ENCODE measurements at places on chromosomes 16 and 17. TPM values are rescaled to one million over a fixed set of nuclear protein-coding genes. Genes with fewer than 3 reads are reported as not detected.

DNA sequence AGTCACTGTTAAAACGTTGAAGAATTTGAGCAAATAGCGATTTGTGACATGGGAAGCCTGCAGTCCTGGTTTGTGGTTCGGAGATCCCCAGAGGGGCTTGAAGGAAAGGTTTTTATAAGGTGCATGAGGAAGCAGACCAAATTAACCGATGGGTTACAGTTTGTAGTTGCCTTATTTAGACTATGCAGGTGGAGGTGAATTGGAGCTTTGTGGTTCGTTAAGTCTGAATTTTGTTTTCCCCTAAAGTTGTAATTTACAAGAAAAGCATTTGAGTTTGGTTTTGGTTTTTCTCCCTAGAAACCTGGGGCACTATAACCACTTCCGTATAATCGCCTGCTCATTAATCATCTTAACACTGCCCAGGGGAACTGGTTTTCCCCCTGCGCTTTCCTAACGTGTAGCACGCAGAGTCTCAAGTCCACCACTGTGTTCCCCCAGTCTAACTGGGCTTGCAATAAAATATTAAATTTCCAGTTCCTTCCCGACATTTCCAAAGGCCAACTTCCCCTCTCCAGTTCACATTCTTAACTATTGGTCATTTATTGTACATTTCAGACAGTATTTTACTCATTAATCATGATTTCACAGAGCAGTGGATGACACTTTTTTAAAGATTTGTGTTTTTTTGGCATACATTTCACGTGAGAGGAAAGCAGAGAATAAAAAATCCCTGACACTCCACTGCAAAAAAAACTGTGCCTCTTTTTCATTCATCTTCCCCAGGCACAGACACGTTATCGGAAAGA lies 932 bp downstream of the ZNF267 start:
- H3K4me3 ChIP-seq: peak overlapping the region; percentile 93
- H3K27ac ChIP-seq: peak overlapping the region; percentile 98
- no peaks in the 10 kb centered on the region for H3K36me3 ChIP-seq
- H3K27me3 ChIP-seq: no peaks in the 10 kb centered on the region
- peak; percentile 65 for DNase-seq

HAS3 gene
- total RNA-seq: 0.60 TPM

DNA sequence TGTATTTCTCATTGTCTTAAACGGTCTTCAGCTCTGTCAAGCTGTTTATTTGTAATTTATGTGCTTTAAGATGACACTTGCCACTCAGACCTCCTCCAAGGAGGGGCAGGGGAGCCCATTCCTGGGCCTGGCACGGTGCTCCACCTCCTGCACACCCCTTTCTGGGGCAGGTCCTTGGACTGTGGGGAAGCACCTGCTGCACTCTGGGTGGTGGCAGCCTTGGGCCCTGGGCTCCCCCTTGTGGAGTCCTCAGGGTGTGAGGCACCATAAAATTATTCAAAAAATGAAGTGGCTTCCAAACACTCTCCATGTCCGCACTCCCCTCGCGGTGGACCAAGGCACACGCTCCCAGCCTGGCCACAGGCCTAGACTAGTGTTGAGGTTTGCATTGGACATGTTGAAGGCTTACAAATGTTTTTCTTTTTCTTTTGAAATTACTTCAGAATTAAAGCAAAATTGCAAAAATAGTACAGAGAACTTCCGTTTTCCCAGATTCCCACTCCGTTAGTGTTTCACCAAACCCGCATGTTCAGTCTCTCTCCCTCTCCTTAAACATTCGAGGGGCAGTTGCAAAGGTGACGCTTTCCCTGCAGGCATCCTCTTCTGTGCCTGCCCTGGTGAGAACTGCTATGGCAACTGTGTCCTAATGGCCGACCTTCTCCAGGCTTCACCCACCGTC lies 32.4 kb downstream of the FOXK2 start:
- peak; percentile 79 for DNase-seq
- H3K27ac ChIP-seq: no peak overlapping the region
- H3K4me3 ChIP-seq: no peak overlapping the region

GUCY2D gene
- total RNA-seq: not detected

XYLT2 gene
- 27.4 TPM for total RNA-seq

DNA sequence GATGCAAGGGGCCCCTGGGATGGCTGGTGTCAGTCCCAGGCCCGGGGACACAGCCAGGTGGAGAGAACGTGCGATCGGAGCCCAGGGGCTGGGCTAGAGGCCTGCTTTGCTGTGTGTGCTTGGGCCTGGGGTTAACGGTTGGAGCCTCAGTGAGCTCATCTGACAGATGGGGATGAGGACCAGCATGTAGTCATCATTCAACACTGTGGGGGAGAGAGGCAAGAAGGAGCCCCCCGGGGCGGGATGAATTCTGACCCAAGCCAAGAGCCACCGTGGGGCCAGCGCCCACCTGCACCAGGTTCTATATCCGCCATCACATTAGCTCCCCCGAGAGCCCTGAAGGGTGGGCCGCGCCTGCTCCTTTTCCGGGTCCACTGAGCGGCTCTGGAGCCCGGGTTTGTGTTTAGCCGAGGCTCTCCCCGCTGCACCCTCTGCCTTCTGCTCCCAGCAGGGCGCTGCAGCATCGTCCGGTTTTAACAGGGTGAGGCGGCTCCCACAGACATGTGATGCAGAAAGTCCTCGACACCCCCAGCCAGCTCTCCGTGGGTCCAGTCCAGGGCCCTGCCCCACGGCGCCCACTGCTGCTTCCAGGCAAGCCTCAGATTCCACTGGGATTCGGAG lies 365.7 kb downstream of the SEC14L1 start:
- no peaks in the 10 kb centered on the region for H3K27me3 ChIP-seq
- DNase-seq: peak; percentile 2
- no peaks in the 10 kb centered on the region for H3K4me1 ChIP-seq
- H3K4me3 ChIP-seq: no peak overlapping the region

DNA sequence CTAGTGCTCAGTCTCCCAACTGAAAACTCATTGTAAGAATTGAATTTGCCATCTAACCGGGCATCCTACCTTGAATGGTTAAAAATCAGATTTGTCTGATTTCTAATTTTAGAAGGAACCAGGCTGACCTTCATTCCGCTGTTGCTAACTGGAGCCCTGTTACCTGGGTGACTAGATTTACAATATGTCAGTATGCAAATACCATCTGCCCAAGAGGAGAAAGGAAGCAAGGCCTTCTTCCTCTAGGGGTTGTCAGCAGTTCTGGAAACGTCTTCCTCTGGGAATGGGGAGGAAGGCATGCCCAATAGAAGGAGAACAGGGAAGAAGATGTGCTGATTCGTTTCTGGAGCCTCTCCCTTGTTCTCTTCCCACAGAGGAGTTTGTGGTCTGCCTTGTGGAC lies 137.9 kb downstream of the PITPNC1 start:
- peaks cover 8% of the 10 kb centered on the region for H3K4me1 ChIP-seq
- no peak for DNase-seq
- no peaks in the 10 kb centered on the region for H3K36me3 ChIP-seq
- no peak overlapping the region for H3K4me3 ChIP-seq

- H3K36me3 ChIP-seq: no peaks in the 10 kb centered on the region
- no peak overlapping the region for H3K4me3 ChIP-seq
- DNase-seq: no peak
- no peaks in the 10 kb centered on the region for H3K4me1 ChIP-seq
Observed at GRCh38 chr17:16977932-16978331, 6.0 kb upstream of the TNFRSF13B start.

SAMD14 gene
- total RNA-seq: 3.1 TPM

STH gene
- total RNA-seq: not detected

KRT12 gene
- not detected for total RNA-seq

IL21R gene
- total RNA-seq: 0.10 TPM

- no peak overlapping the region for H3K4me3 ChIP-seq
- H3K36me3 ChIP-seq: no peaks in the 10 kb centered on the region
- H3K4me1 ChIP-seq: peaks cover 22% of the 10 kb centered on the region
Observed at GRCh38 chr16:675884-676564, 553 bp downstream of the RHBDL1 start.

DNA sequence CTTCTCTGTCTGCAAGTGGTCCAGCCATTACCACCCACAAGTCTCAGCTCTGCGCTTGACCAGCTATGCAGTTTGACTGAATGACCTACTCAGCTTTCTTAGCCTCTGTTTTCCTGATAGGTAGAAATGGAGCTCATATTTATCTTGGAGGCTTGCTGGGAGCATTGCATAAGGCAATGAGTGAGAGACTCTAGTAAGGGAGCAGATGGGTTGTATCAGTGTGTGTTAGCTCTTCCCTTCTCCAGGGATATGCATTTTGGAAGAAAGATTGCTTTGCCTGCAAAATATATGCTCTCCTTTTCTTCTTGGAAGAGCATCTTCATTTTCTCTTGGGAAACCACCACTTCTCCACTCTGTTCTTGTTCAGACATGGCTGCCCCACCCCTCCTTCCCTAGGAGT lies 26.1 kb downstream of the DHRS7C start:
- H3K27ac ChIP-seq: no peak overlapping the region
- peaks cover 13% of the 10 kb centered on the region for H3K27me3 ChIP-seq
- no peaks in the 10 kb centered on the region for H3K4me1 ChIP-seq
- H3K36me3 ChIP-seq: no peaks in the 10 kb centered on the region
- H3K4me3 ChIP-seq: no peak overlapping the region
- DNase-seq: no peak

TNFRSF13B gene
- not detected for total RNA-seq

KRTAP16-1 gene
- not detected for total RNA-seq

- H3K27me3 ChIP-seq: no peaks in the 10 kb centered on the region
- no peaks in the 10 kb centered on the region for H3K4me1 ChIP-seq
- no peak overlapping the region for H3K4me3 ChIP-seq
- no peaks in the 10 kb centered on the region for H3K36me3 ChIP-seq
- no peak for DNase-seq
Observed at GRCh38 chr17:78092794-78093324, 35.7 kb downstream of the TMC6 start.

GRCh38 chr17:58632324-58633314 lies 59.2 kb downstream of the TEX14 start:
- no peak for DNase-seq
- no peaks in the 10 kb centered on the region for H3K27me3 ChIP-seq
- no peaks in the 10 kb centered on the region for H3K36me3 ChIP-seq
- peaks cover 4% of the 10 kb centered on the region for H3K4me1 ChIP-seq
- H3K27ac ChIP-seq: peak overlapping the region; percentile 92
- H3K4me3 ChIP-seq: peak overlapping the region; percentile 11

GRCh38 chr17:64509179-64509578 lies 2.4 kb downstream of the CEP95 start:
- no peak for DNase-seq
- H3K4me1 ChIP-seq: no peaks in the 10 kb centered on the region
- H3K36me3 ChIP-seq: peaks cover 1% of the 10 kb centered on the region
- H3K4me3 ChIP-seq: no peak overlapping the region

DNA sequence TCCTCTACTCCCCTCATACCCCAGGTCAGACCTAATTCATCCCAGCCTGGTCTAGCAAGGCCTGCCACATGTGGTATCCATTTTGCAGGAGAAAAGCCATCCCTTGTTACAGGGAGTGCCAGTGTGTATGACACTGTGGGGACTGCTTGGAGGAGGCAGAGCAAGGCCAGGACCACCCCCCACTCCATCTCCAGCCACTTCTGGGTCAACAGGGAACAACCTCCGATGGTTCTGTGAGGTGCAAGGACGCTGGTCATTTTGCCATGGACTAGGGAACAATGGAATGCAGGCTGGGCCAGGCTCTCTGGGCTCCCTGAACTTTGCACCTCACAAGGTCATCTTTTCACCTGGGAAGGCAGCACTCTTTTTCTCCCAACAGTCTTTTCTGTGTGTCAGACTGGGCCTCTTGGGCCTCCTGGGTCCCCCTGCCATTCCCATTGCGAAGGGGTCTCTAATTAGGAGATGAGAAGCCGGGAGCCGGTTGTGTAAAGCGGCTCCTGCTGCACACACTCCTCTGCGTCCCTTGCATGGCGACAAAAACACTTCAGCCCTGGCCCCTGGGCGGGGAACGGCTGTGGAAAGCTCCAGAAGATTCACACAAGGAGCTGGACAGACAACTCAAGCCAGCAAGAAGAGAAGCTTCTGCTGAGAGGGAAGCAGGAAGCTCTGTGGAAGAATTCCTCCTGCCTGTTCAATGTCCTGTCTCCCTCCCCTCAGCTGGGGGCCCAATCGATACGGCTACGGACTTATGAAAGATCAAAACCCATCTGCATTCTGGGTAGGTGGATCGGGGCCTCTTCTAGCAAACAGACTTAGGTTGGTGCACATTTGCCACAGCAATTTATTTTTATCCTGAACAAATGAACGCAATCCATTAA lies 38.5 kb upstream of the MTSS2 start:
- H3K27ac ChIP-seq: peak overlapping the region; percentile 80
- H3K27me3 ChIP-seq: no peaks in the 10 kb centered on the region
- no peaks in the 10 kb centered on the region for H3K36me3 ChIP-seq

SERPINF2 gene
- 140 TPM for total RNA-seq

JPH3 gene
- total RNA-seq: 2.3 TPM

GRCh38 chr17:49990921-49991320 lies 4.1 kb downstream of the DLX3 start:
- peaks cover 20% of the 10 kb centered on the region for H3K4me1 ChIP-seq
- H3K27me3 ChIP-seq: peaks cover 62% of the 10 kb centered on the region
- H3K36me3 ChIP-seq: no peaks in the 10 kb centered on the region
- no peak overlapping the region for H3K27ac ChIP-seq

DNA sequence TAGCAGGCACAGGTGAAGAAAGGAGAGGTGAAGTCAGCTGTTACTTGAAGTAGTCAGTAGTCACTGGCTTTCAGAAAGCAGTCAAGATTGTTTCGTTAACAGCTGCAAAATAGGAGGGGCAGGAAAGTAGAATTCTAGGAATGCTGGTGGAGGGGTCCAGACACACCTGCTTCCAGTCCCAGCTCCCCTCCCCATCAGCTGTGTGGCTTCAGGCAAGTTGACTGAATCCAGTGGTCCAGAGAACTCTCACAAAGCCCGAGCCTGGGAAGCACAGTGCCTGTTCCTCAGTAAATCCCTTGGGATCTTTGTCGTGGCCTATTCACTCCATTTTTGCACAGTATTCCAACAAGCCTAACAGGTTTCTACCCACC lies 4.6 kb upstream of the SOCS1 start:
- no peak for DNase-seq
- no peak overlapping the region for H3K27ac ChIP-seq
- H3K36me3 ChIP-seq: no peaks in the 10 kb centered on the region
- H3K4me1 ChIP-seq: peaks cover 7% of the 10 kb centered on the region
- H3K27me3 ChIP-seq: no peaks in the 10 kb centered on the region
- no peak overlapping the region for H3K4me3 ChIP-seq

DNA sequence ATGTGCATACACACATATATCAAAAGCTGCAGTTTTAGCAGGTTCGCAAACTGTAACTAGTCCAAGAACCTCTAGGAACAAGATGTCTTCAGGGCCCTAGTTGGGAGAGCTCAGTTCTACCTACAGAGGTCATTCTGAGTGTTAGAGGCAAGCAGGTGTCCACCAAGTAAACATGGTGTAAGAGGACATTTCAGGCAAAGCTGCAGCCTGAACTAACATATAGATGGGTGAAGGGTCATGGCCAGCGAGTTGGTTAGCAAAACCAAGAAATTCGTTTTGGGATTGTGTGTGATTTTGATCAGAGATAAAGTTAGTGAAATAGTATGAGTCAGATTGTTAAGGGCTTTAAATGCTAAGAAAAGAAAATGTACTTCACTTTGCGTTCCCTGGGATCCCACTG lies 24.6 kb downstream of the C17orf75 start:
- no peaks in the 10 kb centered on the region for H3K36me3 ChIP-seq
- no peak for DNase-seq
- H3K4me1 ChIP-seq: no peaks in the 10 kb centered on the region

Measured in hepatocyte (in vitro differentiated cells).